Liver (tissue), 10 donors: ENCODE measurements at places on chromosomes 1 and 21. TPM values are rescaled to one million over a fixed set of nuclear protein-coding genes. Genes with fewer than 3 reads are reported as not detected.

- DNase-seq, result peak; percentile 61
These were observed 2.2 kb downstream of the SOX13 start for GRCh38 chr1:204075139-204075521.

The CFHR5 gene
- 3.4 TPM for total RNA-seq

DNA sequence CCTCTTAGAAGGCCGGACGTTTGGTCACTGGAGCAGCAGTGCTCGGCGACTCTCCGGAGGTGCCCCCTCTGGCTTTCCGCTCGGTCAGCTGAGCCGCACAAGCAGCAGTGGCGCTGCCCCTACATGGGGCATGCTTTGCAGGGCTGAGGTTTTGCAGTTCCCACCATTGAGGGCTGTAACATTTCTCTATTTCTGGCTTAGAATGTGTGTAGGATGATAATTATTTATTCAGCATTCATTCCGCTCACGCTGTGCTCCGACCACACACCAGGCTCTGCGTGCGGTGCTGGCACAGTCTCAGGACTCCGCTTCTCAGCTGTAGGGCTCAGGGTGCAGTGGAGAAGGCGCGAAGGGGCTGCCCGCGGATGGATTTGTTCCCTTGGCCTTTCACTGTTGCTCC is 119.5 kb downstream of the PCBP3 start:
- DNase-seq, result no peak

The CYP4X1 gene
- 0.56 TPM for total RNA-seq

GRCh38 chr1:45206808-45207623 is 611 bp upstream of the ZSWIM5 start:
- no peak for DNase-seq

DNA sequence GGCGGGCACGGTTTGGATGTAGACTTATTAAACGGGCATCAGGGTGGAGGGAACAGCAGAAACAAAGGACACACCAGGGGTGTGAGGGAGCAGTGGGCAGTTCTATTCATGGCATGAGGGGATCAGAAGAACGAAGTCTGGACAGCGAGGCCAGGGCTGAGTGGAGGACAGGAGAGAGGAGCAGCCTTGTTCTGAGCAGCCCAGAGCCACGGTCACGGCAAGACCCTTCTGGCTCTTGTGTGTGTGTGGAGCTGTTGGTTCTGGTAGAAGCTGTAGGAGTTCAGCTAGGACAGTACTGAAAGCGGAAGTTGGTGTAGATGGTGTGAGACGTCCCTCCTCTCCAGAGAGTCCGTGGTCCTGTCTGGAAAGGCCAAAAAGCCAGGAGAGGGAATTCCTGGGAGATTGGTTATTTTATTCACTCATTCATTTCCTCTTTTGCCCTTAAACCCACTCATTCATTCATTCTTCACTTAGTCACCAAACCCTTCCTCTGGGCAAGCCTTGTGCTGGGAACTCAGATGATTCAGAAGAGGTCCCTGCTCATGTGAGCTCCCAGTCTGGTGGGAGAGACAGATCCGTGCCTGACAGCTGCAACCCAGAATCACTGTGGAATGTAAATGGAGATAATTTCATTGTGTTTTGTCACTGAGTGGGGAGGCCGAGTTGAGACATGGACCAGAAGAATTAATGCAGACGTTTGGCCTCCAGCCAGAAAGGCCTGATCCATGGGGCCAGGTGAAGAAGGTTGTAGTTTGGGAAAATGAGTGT is 4.1 kb upstream of the ACOT11 start:
- no peak for DNase-seq

DNA sequence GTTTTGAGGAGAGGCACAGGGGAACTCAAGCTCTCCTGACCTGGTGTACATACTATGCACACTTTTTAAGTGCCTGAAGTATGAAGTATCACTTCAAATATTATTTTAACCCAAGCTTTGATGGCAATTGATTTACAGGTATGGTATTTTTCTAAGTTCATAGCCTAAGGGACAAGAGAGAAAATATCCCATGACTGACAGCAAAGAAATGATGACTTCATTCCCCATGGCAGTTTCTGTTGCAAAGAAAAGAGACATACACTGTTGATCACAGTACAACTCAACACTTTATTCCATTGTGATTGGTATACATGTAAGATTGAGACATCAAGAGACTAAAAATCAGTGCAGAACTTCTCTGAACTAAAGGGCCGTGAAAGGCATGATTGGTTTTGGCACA is 41.8 kb upstream of the BCL10 start:
- DNase-seq, result no peak

GRCh38 chr1:154419620-154420571 is 14.8 kb downstream of the IL6R start:
- DNase-seq, result peak; percentile 58

- DNase-seq, result no peak
These were observed 1.7 kb upstream of the NENF start for GRCh38 chr1:212430955-212431394.

DNA sequence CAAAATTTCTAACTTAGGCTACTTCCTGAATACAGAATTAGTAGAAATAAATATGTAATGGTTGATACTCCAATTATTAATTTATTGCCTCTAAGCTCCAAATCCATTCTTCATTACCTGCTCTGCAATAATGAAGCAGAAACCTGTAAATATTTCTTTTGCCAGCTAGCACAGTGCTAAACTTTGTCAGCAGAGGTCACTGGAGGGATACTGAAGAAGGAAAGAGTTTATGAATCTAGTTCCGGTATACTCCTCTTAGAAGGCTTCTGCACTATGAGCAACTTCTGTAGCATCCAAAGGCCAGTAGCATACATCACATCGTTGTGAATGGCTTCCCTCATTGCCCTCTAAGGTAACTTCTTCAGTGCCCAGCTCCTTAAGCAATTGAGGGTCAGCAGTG is 81.0 kb upstream of the LHX8 start:
- DNase-seq, result no peak

The HENMT1 gene
- 1.3 TPM for total RNA-seq

DNA sequence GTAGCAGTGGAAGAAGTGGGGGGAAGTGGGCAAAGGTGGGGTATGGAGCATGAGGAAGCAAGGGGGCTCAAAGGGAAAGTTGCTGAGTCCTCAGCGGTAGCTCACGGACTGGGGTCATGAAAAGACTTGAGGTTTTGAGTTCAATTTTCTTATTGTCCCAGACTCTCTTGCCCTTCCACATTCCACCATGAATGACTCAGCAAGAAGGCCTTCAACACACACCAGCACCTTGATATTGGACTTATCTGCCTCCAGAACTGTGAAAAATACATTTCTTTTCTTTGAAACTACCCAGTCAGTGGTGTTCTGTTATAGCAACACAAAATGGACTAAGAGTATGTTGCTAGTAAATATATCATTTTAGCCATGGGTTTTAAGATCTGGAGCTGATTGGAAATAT is 17.3 kb upstream of the RHBDL2 start:
- DNase-seq, result no peak

The MANEAL gene
- total RNA-seq, result 1.8 TPM

The TAS1R3 gene
- 0.33 TPM for total RNA-seq

- peak; percentile 52 for DNase-seq
These were observed 475.6 kb downstream of the LTN1 start for GRCh38 chr21:28516991-28517592.

- no peak for DNase-seq
These were observed 273.1 kb downstream of the DPYD start for GRCh38 chr1:97647776-97648175.

The RIPK4 gene
- 9.9 TPM for total RNA-seq

- DNase-seq, result no peak
These were observed 12.0 kb downstream of the DDAH1 start for GRCh38 chr1:85452948-85453347.

The IL20 gene
- total RNA-seq, result 0.17 TPM

- no peak for DNase-seq
These were observed 803 bp upstream of the B4GALT2 start for GRCh38 chr1:43978264-43978550.

GRCh38 chr1:229169399-229169798 is 101.5 kb upstream of the RAB4A start:
- DNase-seq, result no peak

The CA14 gene
- 0.42 TPM for total RNA-seq

- DNase-seq, result no peak
These were observed 2.5 kb downstream of the EIF4G3 start for GRCh38 chr1:21174230-21174629.

DNA sequence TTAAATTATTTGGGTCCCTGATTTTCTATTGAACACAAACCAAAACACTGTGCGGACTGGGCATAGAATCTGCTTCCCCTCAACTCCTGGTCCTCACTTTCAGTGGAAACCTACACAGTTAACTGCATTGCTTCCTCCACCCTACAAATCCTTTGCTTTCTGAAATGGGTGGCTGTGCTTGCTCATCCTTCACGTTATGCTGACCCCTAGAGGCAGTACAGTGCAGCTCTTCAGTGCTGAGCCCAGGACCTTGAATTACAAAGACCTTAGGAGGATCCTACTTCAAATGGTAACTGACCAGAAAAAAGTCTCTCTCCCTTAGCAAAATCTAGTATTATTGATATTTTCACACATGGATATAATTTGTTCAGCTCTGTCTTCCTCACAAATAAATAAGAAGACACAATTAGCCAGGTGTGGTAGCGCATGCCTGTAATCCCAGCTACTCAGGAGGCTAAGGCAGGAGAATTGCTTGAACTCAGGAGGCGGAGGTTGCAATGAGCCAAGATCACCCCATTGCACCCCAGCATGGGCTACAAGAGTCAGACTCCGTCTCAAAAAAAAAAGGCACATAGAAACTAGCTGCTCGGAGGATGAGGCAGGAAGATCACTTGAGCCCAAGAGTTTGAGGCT is 63.4 kb upstream of the L1TD1 start:
- no peak for DNase-seq

The MTMR11 gene
- total RNA-seq, result 1.9 TPM

DNA sequence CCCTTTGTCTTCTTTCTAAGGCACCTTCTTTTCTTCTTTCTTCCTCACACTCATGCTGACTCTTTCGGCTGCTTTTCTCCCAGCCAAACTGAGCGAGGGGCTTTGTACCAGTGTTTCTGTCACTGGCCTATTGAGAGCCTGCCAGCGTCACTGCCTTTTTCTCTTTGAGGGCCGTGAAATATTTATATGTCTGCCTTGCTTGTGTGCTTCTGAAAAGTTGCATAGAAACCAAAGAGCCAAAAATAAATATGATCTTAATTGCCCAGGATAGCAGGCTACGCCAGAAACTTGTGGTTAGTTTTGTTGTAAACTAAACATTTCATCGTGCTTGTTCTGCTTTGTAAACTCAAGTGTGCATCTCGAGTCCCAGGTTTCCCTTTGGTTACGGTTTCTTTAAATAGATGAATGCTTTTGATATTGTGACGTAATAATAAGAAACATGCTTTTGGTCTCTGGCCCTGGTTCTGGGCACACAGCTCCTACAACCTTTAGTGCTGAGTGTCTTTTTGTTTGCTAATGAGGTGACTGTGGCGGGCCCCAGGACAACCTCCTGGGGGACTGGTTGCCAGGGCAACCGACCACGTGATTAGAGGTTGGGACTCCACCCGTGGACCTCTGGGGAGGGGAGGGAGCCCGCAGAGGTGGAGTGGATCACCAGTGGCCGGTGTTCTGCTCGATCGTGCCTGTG is 10.8 kb downstream of the SLC37A1 start:
- no peak for DNase-seq

The KPRP gene
- not detected for total RNA-seq

The KRTAP26-1 gene
- not detected for total RNA-seq

DNA sequence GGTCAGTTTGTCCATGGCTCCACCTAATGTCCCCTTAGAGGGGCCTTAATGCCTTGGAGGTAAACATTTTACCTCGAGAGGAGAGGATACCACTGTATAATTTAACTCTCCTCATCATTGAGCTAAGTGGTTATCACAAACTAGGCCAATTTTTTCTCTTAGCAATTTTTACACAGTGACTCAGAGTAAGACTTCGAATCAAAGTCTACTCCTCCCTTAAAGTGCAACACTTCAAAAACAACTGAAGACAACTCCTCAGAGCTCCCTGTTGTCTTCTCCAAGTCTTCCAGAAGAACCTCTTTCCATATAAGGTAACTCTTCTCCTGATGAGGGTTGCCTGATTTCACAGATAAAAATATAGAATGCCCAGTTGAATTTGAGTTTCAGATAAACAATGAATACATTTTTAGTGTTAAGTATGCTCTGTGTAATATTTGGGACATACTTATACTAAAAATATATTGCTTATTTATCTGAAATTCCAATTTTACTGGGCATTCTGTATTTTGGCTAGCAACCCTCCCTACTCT is 4.9 kb upstream of the PTGFRN start:
- no peak for DNase-seq

- peak; percentile 55 for DNase-seq
These were observed 16.0 kb downstream of the OR2T11 start for GRCh38 chr1:248618878-248619277.

GRCh38 chr1:57860325-57860724 is 436.5 kb upstream of the DAB1 start:
- DNase-seq, result no peak

The NEK2 gene
- total RNA-seq, result 25.7 TPM

DNA sequence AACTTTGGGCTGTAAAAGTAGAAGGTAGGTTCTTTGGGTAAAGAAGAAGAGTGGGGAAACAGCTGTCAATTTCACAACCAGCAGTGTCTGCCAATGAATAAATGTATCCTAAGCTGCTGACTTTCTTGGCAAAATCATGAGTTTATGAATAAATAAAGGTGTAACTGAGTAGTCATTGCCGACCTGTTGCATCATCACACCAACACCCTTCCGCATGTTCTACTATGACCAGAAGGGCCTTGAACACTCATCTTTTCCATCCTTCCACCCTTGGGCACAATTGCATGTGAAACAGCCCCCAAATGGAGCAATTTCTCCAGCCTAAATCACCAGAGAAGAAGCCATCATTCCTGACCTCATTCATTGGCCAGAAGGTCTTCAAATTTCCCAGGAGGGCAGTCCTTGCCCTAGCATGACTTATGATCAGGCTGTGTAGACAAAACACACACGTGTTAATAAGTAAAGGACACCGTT is 31.2 kb upstream of the QSOX1 start:
- DNase-seq, result no peak

The C1orf232 gene
- not detected for total RNA-seq

The CFAP126 gene
- not detected for total RNA-seq

The STK40 gene
- total RNA-seq, result 22.3 TPM

DNA sequence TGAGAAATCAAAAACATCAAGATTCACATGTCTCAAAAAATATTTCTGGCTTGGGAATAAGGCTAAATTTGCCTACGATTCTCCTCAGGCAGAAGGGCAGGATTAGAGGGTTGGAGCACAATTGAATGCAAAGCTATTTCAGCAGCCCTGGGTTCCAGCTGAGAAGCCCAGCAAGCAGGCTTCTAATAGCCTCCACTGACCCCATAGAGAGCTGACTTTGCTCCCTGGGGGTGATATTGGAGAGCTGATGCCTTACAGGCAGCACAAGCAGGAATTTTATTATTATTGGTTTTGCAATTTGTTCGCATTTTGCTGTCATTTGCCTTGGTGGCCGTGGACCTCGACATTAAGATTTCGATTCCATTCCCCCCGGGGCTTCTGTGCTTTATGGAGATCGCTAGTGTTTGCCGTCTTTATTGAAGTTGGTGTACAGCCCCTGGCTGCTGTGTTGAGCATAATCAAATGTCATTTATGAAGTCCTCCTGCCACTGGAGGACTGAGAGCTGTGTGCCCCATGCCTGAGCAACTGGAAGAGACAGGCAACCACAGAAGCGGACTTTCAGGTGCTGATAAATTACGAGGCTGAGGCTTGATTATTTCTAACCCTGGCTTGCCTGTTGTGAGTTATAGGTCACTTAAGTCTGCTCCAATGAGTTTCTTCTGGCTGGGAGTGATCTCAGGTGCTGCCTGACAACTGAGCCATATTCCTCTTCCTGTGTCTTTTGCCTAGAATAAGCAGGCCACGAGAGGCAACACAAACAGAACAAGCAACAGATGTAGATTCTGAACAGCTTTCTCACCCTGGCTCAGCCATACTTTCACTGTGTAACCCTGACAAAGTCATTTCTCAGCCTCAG is 518.4 kb upstream of the CAMK1G start:
- DNase-seq, result no peak

- DNase-seq, result no peak
These were observed 22.2 kb downstream of the TSHB start for GRCh38 chr1:115051850-115052249.

The APCS gene
- 1,740 TPM for total RNA-seq
